ENCODE measurements at places on chromosomes 12 and 14.

GRCh38 chr12:112555621-112556233, 137.0 kb downstream of the PTPN11 start:
- no peak for DNase-seq

DNA sequence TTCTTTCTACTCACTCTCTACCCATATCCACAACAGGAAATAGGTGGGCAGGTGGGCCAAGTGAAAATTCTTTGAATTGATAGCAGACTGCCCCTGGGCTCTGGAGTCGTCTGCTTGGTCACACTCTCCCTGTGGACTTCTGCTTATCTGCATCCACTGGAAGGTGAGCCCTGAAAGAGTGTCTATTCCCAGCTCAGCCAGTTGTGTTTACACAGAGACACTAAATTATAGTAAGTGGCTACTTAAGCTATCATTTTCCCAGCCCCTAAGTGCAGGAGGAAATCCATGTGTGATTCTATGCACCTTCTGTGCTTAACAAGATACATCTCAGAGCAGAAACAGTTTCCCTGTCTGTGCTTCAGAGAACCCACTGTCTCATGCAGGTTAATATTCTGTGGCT, 338.4 kb downstream of the FUT8 start:
- no peak for DNase-seq

GRCh38 chr12:2812290-2813213, at the start of gene ITFG2:
Gene ITFG2, plus strand, starts transcription at chr12:2812668. Its CDS starts 93 bp downstream, at chr12:2812761.
- peak; percentile 99 for DNase-seq

- DNase-seq = no peak
Measured at GRCh38 chr12:112938751-112939150, 477 bp downstream of the OAS3 start.

Data from iPS DF 6.9 (cell line).